ENCODE measurements at places on chromosomes 16 and 17.

GRCh38 chr17:39165178-39165840, 652 bp downstream of the ARL5C start:
- no peaks in the 10 kb centered on the region for H3K27me3 ChIP-seq
- H3K4me1 ChIP-seq: peaks cover 15% of the 10 kb centered on the region
- peak overlapping the region; percentile 51 for H3K27ac ChIP-seq
- DNase-seq: no peak
- no peaks in the 10 kb centered on the region for H3K36me3 ChIP-seq

GRCh38 chr17:4565209-4566141, 5.1 kb upstream of the GGT6 start:
- DNase-seq: peak; percentile 60
- H3K27me3 ChIP-seq: no peaks in the 10 kb centered on the region
- no peaks in the 10 kb centered on the region for H3K36me3 ChIP-seq
- H3K4me3 ChIP-seq: no peak overlapping the region
- H3K27ac ChIP-seq: no peak overlapping the region

GRCh38 chr16:64290461-64290860, 831.4 kb downstream of the CDH11 start:
- no peaks in the 10 kb centered on the region for H3K4me1 ChIP-seq
- no peak for DNase-seq
- no peak overlapping the region for H3K27ac ChIP-seq
- H3K36me3 ChIP-seq: no peaks in the 10 kb centered on the region
- no peaks in the 10 kb centered on the region for H3K27me3 ChIP-seq
- no peak overlapping the region for H3K4me3 ChIP-seq

DNA sequence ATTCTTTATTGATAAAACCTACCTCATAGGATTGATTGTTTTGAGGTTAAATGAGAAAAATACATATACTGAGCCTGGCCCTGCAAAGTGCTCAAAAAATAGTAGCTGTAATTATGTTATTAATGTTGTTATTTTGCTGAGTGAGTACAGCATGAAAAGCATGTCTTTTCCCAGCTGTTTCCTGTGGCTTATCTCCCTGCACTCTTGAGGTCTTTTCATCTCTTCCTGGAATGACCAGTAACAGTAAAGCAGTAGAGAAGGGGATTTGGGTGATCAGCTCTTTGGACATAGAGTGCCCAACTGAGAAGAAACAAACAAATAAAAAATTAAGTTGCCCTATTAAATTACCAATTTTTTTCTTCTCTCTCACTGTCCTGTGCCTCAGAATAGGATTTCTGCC, 53.7 kb downstream of the NFAT5 start:
- DNase-seq: no peak
- H3K27me3 ChIP-seq: no peaks in the 10 kb centered on the region
- no peak overlapping the region for H3K27ac ChIP-seq
- no peaks in the 10 kb centered on the region for H3K4me1 ChIP-seq

GRCh38 chr16:84462296-84463210, 41.9 kb downstream of the MEAK7 start:
- H3K4me3 ChIP-seq: no peak overlapping the region
- DNase-seq: no peak
- H3K27ac ChIP-seq: no peak overlapping the region
- H3K36me3 ChIP-seq: no peaks in the 10 kb centered on the region
